ENCODE measurements at places on chromosomes 11 and 22.
A peak's percentile ranks its signal among the peaks of the same experiment; 100 is the strongest.

DNA sequence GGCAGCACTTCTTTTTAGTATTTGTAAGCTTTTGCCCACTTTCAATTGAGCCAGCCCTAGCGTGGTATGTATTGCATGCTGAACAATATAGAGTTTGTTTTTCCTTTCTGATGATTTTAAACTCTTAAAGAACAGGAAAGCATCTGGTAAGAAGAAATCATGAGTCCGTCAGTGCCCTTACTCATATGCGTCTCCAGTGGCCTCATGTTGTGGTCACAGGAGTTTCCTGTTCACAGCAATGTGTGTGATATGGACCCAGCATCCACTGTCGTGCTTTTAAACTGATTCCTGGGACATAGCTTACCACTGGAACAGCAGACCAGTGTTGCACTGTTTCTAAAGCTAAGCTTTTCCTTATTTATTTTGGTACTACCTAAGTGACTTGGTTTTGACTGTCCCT is 40.1 kb downstream of the BID start:
- no peak for DNase-seq

DNA sequence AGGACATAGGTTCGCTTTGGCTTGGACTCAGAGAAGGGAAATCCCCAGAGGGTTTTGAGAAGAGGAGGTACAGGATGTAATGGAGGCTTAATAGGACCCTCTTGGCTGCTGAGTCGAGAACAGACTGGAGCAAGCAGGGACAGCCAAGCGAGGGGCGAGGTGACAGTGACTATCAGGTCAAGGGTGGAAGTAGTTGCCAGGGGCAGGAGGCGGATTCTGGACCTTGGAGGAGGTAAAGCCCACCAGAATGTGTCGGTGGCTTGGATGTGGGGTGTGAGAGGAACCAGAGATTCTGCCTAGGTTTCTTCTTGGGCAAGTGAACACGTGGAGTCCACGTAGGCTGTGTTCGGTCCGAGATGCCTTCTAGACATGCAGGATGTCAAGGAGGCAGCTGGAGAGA is 4.4 kb downstream of the TRMT112 start:
- DNase-seq: no peak

DNA sequence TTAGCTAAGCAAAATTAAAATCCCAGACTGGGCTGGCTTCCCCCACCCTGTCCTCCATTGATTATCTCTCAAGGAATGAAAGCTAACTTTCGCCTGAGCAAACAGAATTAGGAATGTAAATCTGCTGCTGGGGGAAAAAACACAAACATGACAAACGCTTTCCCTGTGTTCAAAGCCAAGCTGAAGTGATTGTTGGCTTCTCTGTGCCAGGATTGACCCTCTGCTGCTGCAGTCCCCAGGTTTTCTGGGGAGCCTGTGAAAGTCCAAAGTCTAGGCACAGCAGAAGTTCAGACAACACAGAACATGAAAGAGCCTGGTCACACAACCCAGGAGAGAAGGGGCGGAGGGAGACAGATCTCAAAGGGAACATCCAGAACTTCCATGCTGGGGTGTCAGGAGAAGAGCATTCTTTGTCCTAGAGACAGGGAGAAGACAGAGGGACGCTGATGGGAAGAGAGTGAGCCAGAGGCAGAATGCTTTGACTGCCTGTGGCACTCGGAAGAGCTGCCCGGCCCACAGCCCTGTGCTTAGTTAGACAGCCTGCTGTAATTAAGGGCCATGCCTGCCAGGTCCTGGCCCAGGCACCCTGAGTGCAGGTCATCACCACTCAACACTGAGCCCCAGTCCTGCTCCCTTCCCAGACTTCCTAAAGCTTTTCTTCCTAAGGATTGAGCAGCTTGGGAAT is 6.9 kb downstream of the PATZ1 start:
- no peak for DNase-seq

DNA sequence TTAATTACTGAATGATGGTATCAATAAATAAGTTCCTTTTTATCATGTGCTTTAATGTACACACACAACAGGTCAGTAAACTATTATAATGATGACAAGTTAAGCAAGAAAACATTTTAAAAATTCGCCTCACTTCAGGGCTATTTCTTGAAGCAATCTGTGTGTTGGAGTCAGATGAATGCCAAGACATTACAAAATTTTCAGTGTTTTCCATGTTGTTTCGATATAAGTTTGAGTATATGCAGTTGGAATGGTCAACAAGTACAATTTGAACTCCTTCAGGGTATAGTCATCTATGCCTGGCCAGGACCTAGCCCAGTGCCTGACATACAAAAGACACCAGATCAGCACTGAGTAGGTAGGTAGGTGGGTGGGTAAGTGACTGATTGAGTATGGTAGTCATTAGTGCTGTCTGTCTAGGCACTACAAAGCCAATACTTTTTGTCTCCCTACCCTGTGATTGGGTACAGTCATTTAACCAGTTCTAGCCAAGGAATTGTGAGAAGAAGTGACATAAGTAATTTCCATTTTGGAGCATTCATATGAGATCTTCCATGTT is 7.5 kb downstream of the PRCP start:
- no peak for DNase-seq

DNA sequence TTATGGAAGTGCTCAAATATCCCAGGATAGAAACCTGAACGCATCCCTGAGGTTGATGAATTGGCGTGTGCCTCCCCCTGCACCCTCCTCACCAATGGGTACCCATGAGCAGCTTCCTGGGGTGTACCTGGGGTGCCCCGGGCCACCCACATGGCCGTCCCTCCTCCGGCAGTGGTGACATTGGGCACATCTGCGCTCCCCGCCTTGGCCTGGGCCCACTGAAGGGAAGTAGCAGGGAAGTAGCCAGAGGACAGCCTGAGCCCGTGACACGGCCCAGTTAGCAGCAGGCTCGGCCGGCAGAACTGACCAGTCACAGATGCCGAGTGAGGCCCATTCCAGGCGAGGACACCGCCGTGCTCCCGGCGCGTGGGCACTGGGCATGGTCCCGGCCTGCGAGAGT is 16.7 kb downstream of the MRPL23 start:
- no peak for DNase-seq

DNA sequence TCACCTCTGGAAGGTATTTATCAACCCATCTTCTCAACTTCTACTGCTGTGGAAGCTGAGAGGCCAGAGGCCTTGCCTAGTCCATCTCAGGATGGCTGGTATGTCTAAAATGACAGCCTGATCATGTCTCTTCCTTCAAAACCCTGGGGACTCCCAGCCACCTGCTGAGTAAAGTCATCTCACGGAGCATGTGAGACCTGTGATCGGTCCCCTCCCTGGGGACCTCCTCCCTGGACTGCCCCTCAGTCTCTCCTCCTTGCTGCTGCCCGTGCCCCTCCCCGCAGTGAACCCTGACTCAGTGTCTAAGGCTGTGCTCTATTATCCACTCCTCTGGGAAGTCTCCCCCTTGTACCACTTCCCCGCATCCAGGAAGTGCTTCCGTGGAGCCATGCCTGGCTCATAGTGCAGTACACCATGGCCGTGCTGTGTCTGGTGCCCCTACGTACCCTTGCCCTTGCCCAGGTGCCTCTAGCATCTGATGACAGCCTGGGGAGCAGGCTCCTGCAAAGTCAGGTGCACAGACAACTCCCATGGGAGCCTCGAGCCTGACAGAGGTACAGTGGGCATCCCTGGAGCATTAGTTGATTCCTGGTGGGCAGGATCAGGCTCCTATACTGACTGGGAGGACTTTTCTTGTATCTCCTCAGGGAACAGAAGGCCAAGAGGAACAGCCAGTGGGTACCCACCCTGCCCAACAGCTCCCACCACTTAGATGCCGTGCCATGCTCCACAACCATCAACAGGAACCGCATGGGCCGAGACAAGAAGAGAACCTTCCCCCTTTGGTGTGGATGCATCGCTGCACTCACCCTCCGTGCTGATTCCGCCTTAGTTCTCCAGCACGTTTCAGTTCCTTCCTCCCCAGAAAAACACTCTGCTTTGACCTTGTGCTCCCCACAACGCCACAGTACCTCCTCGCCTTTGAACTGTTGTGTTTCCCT is 13.8 kb downstream of the SMARCB1 start:
- no peak for DNase-seq

- no peak for DNase-seq
Measured at GRCh38 chr11:131178020-131178419, 192.4 kb upstream of the NTM start.

GRCh38 chr22:36374603-36375024 is 13.2 kb downstream of the MYH9 start:
- peak; percentile 58 for DNase-seq

- no peak for DNase-seq
Measured at GRCh38 chr11:134248910-134249480, 4.2 kb downstream of the THYN1 start.

Data from stimulated activated CD4-positive, alpha-beta T cell treated with anti-CD3 and anti-CD28 coated beads, Interleukin-12 subunit alpha, Interleukin-12 subunit beta, amount 100 ng/mL, for 4 hours (primary cell).